ENCODE measurements at places on chromosomes 3 and 15. TPM values are rescaled to one million over a fixed set of nuclear protein-coding genes. Genes with fewer than 3 reads are reported as not detected.

- DNase-seq: no peak
These were observed 4.7 kb upstream of the COPB2 start for GRCh38 chr3:139394116-139394515.

GRCh38 chr15:36738817-36739216 is 159.4 kb downstream of the CDIN1 start:
- no peak for DNase-seq

- DNase-seq: no peak
These were observed 646.3 kb downstream of the CADM2 start for GRCh38 chr3:85605066-85605465.

DNA sequence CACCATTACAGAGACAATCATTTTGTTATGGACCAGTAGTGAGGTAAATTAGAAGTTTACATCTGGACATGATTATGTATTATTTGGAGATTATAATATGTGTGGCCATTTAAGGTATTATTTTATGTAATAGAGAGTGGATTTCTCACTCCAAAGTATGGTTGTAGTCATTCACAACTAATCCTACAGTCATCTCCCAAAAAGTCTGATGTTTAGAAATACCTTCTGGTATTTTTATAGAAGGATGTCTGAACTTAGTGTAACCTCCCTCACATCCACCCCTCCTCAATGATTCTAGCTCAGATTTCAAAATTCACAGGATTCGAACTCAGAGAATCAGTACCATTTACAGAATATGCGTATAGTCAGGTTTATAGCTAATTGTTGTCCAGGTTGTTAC is 346.6 kb upstream of the MEIS2 start:
- DNase-seq: no peak

GRCh38 chr3:128734523-128735189 is 8.7 kb downstream of the RAB7A start:
- DNase-seq: no peak

GRCh38 chr3:161644891-161645635 is 148.5 kb downstream of the OTOL1 start:
- no peak for DNase-seq

The CCDC39 gene
- total RNA-seq: 0.22 TPM

GRCh38 chr3:94004301-94004910 is 24.0 kb downstream of the STX19 start:
- DNase-seq: peak; percentile 62

- DNase-seq: peak; percentile 38
These were observed 62.7 kb upstream of the OSTN start for GRCh38 chr3:191136347-191136746.

GRCh38 chr3:112811131-112811884 is 35.4 kb downstream of the CD200R1L start:
- DNase-seq: peak; percentile 46

DNA sequence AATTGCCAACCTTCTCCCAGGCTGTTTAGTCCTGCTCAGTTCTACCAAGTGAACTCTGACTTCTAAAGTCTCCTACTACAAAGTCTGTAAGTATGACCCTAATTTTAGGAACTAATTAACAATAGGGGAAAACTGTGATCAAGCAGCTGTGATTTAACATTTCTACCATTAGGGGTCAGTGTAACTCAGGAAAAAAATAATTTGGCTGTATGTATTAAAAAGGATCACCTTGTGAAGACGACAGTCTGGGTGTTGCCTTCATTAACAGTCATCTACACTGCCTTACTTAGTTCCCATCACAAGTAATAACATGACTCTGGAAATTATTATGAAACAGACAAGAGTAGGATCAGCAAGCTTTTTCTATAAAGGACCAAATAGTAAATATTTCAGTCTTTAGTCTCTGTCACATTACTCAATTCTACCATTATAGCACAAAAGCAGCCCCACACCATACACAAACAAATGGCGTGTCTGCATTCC is 4.2 kb upstream of the NPHP3 start:
- peak; percentile 52 for DNase-seq

DNA sequence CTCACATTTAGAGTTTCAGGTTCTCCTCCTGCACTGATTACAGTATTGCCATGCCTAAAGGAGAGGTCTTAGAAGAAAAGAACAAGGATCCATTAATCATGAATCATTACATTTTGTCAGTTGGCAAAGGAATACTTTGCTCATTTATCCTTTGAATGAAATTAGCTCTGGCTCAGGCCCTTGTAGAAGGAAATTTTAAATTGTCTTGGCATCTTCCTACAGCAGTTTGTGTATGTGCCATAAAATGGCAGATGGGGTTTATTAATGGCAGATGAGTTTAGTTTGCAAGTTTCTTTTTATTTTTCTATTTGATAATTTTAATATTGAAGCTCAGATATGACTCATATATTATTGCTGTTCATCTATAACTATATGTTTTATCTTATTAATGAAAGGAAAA is 181.2 kb upstream of the EPHA3 start:
- no peak for DNase-seq
